ENCODE measurements at places on chromosomes 5 and 9.

DNA sequence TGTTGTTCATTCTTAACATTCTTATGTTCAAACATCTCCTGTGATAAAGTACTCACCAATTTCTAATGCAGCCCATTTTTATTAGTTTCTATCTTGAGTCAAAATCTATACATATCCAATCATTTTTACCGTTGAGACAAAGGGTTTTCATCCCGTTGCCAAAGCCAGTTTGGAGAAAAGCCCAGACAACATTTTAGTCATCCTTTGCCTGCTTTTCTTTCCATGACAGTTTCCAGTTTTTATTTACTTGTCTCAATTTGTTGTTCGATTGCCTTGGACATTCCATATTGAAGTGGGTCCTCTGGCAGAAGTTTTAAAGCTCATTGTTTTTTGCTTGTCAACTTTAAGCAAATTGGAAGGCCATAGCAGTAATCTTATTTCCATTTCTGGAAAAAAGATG, 123.9 kb downstream of the RAB3C start:
- DNase-seq = no peak

GRCh38 chr5:20536813-20537212, 548.8 kb upstream of the CDH18 start:
- DNase-seq = no peak

GRCh38 chr5:178323961-178324360, 91.4 kb upstream of the PHYKPL start:
- no peak for DNase-seq

DNA sequence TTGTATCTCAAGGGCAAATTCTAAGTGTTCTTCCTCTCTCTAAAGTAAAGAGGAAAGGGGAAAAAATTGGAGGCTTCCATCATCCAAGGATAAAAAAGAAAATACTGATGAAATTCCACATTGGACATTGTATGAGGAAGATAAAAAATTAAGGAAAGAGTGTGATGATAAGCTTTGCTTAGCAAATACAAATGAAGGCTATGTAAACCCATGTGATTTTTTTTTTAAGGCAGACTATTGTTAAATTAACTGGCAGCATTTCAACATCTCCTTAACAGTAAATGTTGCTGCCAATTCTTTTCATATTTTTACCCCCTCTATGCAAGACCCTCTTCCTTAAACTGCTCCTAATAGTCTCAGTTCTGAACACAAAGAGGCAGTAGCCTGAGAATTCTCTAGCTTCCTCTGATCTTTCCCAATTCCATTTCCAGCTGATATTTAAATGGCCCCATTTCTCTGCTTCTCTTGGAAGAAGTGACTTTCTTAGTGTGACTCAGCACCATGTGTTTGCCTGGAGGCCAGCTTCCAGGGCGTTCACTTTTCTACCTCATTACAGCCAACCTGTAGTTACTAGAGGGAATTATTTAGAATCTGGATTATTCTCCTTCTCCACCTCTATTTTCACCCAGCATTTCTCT, 159.7 kb downstream of the TLE1 start:
- DNase-seq = no peak

DNA sequence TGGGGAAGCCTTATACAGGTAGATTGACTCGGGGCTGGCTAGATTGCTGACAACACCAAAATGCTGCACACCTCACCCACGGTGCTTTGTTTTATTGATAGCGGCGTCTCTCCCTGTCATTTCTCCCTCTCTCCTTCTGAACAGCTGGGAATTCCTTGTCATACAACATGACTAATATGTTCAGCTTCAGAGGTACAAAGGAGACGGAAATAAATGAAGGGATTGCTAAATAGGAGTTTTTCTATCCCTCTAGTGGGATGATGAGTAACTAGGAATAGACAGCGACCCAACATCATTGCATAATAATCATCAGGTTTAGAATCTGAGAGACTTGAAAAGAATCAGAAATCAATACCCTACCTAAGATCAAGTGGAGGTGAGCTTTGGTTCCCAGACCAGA, 337.7 kb upstream of the PANK3 start:
- no peak for DNase-seq

All from upper lobe of left lung (tissue), 6 donors.